Nucleus accumbens (tissue), 56 donors: ENCODE measurements at places on chromosomes 1 and 21.

GRCh38 chr21:26148071-26148839, 22.3 kb downstream of the APP start:
- DNase-seq = no peak

DNA sequence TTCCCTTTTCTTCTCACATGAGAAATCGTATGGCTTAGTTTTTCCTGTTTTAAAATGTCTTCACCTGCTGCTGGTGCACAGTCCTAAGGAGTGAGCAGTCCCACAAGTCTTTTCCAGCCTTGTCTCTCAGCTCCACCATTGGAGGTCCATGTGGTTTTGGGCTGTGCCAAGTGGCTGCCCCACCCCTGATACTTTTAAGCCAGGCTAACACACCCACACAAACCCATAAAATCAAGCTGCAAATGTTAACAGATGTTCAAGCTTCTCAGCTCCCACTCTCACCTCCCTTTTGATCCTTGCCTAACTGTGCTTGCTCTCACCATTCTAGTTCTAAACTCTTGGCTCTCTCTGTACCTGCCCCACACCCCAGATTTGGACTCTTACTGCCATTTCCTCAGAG, 74.5 kb upstream of the COL24A1 start:
- no peak for DNase-seq

DNA sequence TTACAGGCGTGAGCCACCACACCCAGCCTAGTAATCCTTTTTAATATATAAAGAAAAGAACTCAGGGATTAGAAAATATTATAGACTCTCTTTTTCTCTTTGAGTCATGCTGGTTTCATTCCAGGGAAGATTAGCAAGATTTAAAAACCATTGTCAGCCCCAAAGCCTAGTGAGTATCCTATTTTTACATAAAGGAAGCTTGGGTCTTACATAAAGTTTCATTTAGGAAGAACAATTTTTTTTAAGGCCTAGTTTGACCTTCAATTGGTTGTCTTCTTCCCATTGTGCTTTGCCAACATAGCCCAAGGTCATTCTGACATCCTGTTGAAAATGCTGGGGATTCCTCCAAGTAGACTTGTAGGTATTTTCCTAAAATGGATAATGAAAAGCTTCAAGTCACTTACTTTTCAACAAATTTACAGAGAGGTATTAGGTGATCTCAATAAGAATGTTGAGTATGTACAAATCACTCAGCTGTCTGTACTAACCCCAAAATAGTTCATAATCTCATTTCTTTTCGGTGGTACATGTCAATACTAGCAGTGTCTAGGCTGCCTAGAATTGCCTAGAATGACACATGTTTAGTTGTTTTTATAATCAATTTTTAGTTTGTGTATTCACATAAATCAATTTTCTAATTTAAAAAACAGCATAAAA, 4.3 kb upstream of the KIF14 start:
- DNase-seq = no peak

GRCh38 chr1:18062185-18062584, 45.4 kb upstream of the IGSF21 start:
- DNase-seq = no peak

- no peak for DNase-seq
These were observed 41.7 kb upstream of the GPR153 start for GRCh38 chr1:6302568-6302967.

GRCh38 chr1:42950116-42950481, 8.6 kb downstream of the SLC2A1 start:
- DNase-seq = no peak

DNA sequence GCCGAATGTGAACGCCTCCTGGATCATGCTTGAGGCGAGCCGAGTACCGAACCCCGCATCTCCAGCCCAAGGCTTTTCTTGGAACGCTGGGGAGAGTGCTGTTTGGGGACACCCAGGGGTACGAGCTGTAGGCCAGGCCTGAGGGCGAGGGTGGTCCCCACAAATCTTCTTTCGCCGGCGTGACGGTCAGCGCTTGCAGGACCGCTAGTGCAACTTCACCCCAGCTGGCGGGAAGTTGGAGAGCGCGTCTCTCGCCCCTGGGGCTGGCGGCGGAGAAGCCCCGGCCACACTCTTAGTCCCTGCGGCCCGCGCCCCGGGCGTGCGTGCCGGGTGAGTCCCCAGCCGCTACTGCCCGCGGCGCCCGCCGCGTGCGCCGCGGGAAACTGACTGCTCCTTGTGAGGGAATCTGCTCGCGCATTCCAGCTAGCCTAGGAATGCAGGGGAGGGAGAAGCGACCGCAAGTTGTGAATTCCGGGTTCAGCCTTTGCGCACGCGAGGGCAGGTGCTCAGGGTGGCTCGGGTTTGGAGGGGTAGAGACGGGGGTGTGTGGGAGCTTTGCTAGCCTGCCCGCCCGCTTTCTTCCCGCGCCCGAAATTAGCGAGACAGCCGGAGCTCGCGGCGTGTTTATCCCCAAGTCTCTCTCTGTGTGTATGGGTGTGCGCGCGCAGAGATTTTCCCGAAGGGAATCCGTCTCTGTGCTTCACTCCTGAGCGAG, 884 bp downstream of the LHX4 start:
- DNase-seq = no peak

- DNase-seq = no peak
These were observed 2.3 kb downstream of the IL6R start for GRCh38 chr1:154407198-154408091.

DNA sequence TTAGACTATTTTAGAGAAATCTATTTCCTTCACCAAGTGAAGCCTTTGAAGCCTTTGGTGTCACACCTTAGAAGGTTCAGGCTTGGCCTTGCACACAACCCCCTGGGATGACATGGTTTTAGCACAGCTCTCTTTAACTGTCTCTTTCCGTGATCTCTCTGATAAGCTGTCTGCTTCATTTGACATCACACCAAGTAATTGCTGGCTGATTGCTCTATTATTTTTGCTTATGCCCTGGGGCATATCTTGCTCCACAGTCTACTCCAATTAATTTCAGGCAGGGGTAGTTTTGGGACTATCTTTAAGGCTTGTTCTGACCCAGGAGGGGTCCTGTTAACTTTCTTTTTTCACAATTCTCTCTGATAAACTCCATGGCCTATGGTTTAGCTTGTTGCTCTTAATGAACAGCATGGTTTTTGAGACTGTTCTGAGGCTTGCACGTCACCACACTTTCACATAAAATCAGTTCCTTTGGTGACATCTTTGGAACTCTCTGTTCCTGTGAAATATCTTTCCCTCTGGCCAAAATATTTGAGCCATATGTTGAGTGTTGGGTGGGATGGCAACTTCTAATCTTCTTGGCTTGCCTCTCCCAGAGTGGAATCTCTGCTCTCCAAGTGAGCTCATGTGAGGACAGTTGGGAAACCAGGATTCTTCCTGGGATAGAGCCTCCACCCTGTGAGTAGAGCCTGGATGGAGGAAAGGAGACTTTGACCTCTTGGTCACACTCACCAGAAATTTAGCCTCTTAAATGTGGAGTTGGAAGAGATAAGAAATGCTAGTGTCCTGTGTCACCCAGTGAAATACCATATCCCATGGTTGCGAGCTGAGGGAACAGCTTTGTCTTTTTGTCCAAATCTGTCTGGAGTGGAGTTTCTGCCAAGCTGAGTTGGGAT, 63.6 kb downstream of the MAP3K21 start:
- DNase-seq = no peak

DNA sequence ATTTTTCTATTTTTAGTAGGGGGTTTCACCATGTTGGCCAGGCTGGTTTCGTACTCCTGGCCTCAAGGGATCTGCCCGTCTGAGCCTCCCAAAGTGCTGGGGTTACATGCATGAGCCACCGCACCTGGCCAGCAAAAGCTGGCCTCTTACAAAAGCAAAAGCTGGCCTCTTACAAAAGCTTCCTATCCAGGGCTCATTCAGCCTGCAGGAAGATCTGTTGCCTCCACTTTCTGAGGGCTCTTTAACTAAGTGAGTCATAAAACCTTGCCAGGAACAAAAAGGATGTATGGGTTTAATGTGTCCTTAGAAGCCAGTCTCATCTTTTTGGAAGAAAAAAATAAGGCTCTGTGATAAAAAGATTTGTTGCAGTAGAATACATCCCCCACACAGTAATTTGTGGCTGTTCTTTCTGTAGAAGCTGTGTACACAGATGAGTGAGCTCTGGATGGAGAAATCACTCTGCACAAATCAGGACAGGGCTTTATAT, 15.0 kb downstream of the HTR1D start:
- DNase-seq = no peak

GRCh38 chr1:1243807-1244191, 2.7 kb downstream of the C1QTNF12 start:
- DNase-seq = no peak

DNA sequence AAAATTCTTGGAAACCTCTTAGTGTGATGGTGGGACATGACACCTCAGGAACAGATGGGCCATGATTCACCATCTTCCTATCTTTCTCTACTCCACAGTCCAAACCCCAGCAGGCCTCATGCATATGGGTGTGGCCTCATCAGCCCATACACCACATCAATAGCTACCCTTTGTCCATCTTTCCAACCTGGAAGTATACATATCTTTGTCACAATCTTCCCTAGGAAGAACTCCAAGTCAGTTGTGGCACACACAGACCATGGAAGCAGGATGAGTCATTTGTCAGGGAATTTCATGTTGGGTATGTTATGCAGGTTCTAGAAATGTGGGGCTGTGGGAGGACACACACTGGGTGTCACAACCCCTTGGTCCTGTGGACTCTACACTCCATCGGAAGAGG, 30.5 kb upstream of the CLCA4 start:
- no peak for DNase-seq

DNA sequence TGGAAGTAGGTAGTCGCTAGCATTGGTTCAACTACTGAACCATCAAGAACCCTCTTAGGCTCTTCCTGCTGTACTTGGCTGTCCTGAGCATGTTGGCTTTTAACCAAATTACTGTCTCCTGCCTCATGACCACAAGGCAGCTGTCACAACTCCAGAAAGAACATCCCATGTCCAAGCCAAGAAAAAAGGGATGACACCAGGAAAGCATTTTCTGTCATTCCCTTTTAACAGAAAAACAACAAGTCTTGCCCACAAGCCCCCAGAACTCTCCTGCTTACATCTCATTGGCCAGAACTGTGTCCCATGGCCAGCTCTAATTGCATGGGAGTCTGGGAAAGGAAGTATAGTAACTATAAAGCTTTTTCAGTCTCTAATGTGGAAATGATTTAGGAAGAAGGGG, 2.4 kb upstream of the RNU5D-1 start:
- no peak for DNase-seq

DNA sequence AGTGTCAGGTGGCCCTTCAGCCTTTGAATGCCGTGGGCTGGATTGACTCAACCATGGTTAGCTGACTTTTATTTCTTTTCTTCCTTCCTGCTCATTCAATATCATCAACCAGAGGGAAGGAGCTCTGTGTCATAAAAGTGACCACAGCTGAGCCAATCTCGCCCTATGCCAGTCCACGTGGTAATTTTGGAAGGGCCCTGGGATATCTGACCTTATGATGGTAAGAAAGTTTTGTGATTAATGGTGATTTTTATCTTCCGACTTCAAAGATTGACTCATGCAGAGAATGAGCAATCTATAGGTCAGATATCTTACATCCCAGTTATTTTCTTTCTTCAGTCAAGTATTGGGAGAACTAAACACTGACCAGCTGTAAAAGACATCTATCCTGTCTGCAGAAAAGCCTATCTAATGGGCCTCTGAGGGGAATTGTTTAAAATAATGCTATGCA, 170.3 kb downstream of the ZC3H11B start:
- DNase-seq = no peak

DNA sequence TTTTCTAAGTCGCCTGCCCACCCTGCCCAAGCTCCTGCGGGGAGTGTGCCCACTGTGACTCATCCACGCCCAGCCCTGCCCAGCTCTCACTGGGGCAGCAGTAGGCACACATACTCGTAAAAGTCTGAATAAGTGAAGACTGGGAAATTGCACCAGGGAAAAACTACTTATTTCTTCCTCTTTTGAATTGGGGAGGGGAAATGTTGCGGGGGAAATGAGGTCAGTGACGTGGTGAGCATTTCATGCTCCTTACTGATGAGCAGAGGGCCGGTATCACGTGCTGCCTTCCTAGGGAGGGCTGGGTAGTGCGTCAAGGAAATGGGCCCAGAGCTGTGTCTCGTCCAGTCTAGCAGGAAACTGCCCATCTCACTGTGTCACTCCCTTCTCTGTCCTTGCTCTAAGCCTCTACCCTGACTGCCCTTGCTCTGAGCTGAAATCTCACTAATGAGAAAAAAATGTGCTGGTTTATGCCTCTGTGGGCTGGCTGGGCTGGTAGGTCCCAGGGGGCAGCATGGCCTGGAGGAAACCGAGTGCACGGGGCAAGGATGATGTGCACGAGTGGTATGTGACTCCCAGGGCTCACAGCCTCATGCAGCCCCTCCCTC, 13.5 kb upstream of the TNFRSF1B start:
- no peak for DNase-seq

- DNase-seq = no peak
These were observed 118.0 kb downstream of the AJAP1 start for GRCh38 chr1:4772294-4773010.

GRCh38 chr1:230087028-230087716, 20.1 kb downstream of the GALNT2 start:
- no peak for DNase-seq

GRCh38 chr1:103341377-103341880, 184.1 kb upstream of the RNPC3 start:
- no peak for DNase-seq

- DNase-seq = no peak
These were observed 107.4 kb downstream of the SLC45A1 start for GRCh38 chr1:8425150-8425780.

GRCh38 chr1:156356875-156357534, 12.0 kb upstream of the RHBG start:
- DNase-seq = no peak

GRCh38 chr1:47918257-47918867, 78.8 kb downstream of the TRABD2B start:
- no peak for DNase-seq

GRCh38 chr1:197908716-197909220, 6.3 kb downstream of the C1orf53 start:
- DNase-seq = no peak

DNA sequence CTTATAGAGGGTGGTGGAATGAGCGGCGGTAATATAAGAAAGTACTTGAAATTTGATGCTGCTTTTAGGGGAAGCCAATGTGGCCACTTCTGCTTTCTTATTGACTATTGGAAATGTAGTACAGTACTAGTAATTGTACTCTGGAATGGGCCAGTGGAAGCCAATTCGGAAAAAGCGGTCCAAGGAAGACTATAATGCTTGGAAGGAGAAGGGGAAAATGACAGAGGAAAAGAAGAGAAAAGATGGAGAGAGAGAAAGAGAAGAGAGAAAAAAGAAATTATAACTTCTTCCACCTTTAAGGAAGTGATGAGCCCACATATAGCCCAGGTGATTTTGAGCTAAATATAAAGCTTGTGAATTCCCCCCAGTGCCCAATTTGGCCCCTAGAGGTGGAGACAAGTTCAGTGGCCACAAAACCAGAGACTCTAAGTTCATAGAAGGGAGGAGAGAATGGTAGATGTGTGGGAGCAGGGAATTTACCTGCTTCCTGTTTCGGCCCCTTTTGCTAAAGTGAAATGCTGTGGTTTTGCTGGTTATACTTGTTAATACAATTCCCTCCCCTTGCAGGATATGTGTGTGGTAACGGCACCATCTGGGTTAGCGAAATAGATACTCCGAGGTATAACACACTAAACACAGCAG, 35.7 kb upstream of the DUSP10 start:
- DNase-seq = no peak

GRCh38 chr1:3000671-3001470, 20.4 kb upstream of the ACTRT2 start:
- DNase-seq = no peak

- no peak for DNase-seq
These were observed 113.9 kb downstream of the ATP5PO start for GRCh38 chr21:33801424-33802405.

GRCh38 chr1:10724052-10724494, 72.4 kb downstream of the CASZ1 start:
- no peak for DNase-seq
